Heart left ventricle (tissue), 16 donors: ENCODE measurements at places on chromosomes 16 and 17. TPM values are rescaled to one million over a fixed set of nuclear protein-coding genes. Genes with fewer than 3 reads are reported as not detected.

GRCh38 chr17:27323538-27324215 is 29.8 kb downstream of the WSB1 start:
- DNase-seq, result peak; percentile 87

DNA sequence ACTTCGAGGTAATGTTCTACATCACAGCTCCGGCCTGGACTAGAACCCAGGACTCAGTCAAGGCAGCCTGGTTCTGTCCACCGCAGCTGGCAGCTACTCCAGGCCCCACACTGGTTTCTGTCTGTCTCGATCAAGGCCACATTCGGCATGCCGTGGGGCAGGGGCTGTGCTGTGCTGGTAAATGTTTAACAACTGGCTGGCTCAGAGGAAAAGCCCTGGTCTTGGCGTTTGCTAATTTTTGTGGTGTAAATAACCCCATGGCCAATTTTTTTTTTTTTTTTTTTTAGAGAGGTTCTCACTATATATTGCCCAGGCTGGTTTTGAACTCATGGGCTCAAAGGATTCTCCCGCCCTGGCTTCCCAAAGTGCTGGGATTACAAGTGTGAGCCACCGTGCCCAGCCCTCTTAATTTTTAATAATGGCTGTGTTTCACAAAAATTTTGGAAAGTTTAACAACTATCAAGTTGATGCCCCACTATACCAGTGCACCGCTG is 328 bp upstream of the DRC7 start:
- no peak for DNase-seq

DUS2 gene
- total RNA-seq, result 3.8 TPM

FOXN1 gene
- not detected for total RNA-seq

IL34 gene
- 2.7 TPM for total RNA-seq

CMTM2 gene
- not detected for total RNA-seq
